ENCODE measurements at places on chromosomes 5 and 9. TPM values are rescaled to one million over a fixed set of nuclear protein-coding genes. Genes with fewer than 3 reads are reported as not detected.

GRCh38 chr5:172224996-172225395 is 31.0 kb downstream of the EFCAB9 start:
- H3K36me3 ChIP-seq: peaks cover 63% of the 10 kb centered on the region
- no peak overlapping the region for H3K27ac ChIP-seq
- no peak overlapping the region for H3K4me3 ChIP-seq
- peaks cover 2% of the 10 kb centered on the region for H3K27me3 ChIP-seq
- peaks cover 42% of the 10 kb centered on the region for H3K4me1 ChIP-seq

GRCh38 chr5:37665889-37666288 is 174.0 kb downstream of the GDNF start:
- no peaks in the 10 kb centered on the region for H3K4me1 ChIP-seq
- no peak overlapping the region for H3K4me3 ChIP-seq
- DNase-seq: no peak
- H3K27me3 ChIP-seq: no peaks in the 10 kb centered on the region
- no peak overlapping the region for H3K27ac ChIP-seq

GRCh38 chr9:6999794-7000193 is 242.0 kb downstream of the KDM4C start:
- H3K4me1 ChIP-seq: no peaks in the 10 kb centered on the region
- DNase-seq: no peak
- no peak overlapping the region for H3K4me3 ChIP-seq
- H3K36me3 ChIP-seq: peaks cover 34% of the 10 kb centered on the region
- no peaks in the 10 kb centered on the region for H3K27me3 ChIP-seq

DNA sequence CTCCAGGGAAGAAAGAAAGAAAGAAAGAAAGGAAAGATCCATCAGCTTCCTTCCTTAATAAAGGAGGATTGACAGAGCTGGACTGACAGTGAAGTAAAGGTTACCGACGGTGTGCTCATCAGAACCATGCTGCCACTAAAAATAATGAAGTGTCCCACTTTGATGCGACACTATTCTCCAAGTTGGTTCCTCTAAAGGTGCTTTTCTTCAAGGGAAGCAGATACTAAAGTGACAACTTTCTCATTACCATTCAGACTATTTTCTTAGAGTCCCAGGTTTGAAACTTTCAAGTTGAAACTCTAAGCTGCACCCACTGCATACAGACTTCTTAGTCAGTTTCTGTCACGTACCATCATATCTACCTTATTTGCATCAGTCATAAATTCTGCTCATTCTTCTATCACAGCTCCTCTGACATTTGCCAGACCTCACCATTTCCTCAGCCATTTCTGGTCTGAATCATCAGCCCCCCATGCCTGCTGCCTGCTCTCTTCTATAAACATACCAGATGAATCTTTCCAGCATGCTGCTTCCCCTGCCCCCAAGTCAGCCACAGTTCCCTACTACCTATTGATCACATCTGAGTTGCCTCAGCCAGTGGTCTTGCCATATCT is 177.6 kb downstream of the DEPDC1B start:
- no peaks in the 10 kb centered on the region for H3K36me3 ChIP-seq
- H3K4me3 ChIP-seq: no peak overlapping the region
- no peak overlapping the region for H3K27ac ChIP-seq
- H3K27me3 ChIP-seq: peaks cover 1% of the 10 kb centered on the region
- H3K4me1 ChIP-seq: no peaks in the 10 kb centered on the region

SEMA6A gene
- total RNA-seq: 0.13 TPM

STOM gene
- total RNA-seq: 104 TPM
